Activated CD8-positive, alpha-beta memory T cell treated with anti-CD3 and anti-CD28 coated beads for 1 hour (primary cell): ENCODE measurements at places on chromosomes 4 and X.
A peak's percentile ranks its signal among the peaks of the same experiment; 100 is the strongest.

DNA sequence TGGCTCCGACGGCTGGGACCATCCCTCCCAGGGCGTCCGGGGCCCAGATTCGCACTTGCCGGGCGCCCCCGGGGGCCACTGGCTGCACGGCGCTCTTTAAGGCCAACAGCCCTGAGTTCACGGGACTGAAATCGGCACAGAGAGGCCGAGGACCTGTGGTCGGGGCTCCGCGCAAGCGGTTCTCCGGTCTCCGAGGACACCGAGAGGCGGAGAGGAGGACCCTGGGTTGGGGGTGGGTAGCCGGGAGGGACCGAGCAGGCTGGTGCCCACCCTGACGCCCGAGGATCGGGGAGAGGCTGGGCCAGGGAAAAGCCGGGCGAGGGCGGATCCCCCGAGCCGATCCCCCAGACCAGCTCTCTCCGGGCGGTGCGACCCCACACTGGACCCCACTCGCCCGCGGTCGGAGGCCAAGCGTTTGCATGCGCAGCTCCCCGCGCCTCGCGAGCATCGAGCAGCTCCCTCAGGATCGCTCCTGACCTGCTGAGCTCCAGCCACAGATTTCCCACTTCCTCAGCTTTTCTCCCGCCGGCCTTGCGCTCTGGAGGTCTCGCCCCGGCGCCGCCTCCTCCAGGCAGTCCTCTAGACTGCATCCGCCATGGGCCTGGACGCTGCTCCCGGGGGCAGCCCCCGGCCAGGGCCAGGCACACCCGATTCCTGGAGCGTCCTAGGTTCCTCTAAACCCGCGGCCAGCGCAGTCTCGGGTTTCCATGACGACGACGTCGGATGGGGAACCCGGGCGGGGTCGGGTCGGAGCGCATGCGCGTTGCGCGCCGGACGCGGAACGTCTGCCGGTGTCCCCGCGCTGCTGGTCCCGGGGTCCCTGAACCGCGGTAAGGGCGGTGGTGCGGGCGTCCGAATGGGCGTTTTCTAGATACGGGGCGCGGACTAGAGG is 17.6 kb upstream of the NAT8L start:
- peak; percentile 48 for DNase-seq

DNA sequence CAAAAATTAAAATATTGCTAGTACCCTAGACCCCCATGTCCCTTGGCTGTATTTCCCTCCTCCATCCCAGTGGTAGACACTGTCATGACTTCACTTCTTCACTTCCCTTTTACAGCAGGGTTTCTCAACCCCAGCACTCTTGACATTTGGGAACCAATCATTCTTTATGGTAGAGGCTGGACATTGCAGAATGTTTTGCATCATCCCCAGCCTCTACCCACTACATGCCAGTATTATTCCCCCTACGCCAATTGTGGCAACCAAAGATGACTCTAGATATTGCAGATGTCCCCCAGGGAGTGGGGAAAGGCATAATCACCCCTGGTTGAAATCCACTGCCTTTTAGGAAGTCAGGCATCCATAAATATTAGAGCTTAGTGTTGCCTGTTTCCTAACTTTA is 138.6 kb downstream of the AMELX start:
- no peak for DNase-seq

- DNase-seq, result no peak
Measured at GRCh38 chr4:144355811-144356757, 215.6 kb upstream of the GYPA start.

DNA sequence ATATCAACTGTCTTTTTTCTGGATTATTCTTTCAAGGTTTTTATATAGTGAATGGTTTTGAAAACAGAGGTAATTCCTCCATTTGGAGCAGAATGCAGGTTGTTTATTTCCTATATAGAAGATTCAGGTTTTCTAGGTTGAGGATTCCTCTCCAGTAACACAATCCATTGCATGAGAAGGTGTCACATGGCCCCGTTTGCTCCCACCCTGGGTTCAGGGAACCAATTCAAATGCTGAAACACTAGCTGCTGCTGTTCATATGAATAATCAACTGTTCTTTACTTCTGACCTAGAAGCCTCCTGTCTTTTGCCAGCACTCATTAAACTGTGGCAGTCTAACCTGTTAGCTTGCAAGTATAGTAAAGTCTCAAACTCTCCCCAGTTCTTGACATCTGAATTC is 1316.9 kb upstream of the TENM3 start:
- DNase-seq, result no peak

DNA sequence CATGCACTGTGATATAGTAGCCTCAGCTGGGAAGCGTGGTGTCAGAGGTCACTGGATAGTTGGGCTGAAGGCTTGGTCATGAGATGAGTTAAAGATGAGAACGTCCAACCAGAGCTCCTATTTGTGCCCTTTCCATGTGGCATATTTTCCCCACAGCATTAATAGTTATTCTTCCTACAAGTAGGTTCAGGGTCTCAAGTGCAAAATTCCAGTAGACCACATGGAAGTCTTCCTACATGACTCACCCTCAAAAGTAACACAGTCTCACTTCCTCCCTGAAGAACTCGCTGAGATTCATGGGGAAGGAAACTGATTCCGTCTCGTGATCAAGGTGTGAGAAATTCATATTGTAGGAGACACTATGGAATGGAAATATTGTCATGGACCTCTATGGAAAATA is 1212.5 kb upstream of the PRKX start:
- DNase-seq, result no peak

GRCh38 chr4:73028621-73029020 is 40.9 kb downstream of the COX18 start:
- no peak for DNase-seq

- DNase-seq, result no peak
Measured at GRCh38 chr4:100278567-100278966, 88.3 kb upstream of the DDIT4L start.

- no peak for DNase-seq
Measured at GRCh38 chrX:151970027-151970426, 4.4 kb downstream of the GABRE start.

DNA sequence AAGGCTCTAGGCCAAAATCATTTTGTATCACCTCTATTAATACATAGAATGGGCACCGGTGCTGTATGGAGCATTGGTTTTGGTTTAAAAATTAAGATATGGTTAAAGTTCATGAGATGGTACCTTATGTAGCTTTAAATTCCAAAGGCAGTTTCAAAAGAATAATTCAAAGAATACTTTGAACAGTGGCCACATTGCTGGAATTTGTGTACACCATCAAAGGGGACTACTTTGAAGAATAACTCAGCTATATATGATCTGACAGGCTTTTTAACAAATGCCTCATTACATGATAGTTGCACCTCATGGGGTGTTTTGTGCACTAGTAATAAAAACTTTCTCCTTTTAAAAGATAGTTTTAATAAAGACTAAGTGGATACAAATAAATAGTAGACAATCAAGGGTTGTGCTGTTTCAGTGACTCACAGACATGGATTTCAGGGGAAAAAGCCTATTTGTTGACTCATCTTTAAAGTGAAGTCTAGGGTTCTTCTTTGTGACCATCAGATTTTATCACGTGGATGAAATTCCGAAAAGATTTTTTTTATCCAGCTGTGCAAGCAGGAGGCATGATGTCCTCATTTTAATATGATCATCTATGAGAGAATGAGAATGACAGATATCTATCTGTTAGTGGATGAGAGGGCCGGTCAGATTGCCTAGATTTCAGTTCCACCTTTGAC is 12.8 kb downstream of the MTM1 start:
- no peak for DNase-seq

- DNase-seq, result no peak
Measured at GRCh38 chrX:18886005-18886343, 97.9 kb downstream of the PHKA2 start.

DNA sequence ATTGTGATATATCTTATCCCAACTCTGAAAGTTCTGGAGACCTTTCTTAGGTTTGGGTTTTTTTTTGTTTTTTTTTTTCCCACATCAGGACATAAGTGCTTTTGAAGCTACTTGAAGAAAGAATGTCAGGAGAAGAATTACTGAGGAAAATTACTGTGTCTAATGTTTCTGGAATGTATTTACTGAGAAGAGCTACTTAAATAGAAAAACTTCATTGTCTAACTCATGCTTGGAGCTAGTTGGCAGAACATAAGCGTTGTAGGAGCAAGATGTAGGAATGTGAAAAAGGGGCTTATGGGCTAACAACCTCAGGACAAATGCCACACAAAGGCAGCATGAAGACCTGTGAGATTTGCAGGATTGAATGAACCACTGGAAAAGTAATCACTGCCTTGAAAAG is 166.6 kb upstream of the GLRA2 start:
- DNase-seq, result no peak

GRCh38 chr4:3790006-3790561 is 23.9 kb downstream of the ADRA2C start:
- DNase-seq, result no peak

GRCh38 chr4:141142423-141142822 is 9.2 kb upstream of the RNF150 start:
- DNase-seq, result no peak

GRCh38 chrX:98067611-98068010 is 1183.9 kb downstream of the RPA4 start:
- no peak for DNase-seq

DNA sequence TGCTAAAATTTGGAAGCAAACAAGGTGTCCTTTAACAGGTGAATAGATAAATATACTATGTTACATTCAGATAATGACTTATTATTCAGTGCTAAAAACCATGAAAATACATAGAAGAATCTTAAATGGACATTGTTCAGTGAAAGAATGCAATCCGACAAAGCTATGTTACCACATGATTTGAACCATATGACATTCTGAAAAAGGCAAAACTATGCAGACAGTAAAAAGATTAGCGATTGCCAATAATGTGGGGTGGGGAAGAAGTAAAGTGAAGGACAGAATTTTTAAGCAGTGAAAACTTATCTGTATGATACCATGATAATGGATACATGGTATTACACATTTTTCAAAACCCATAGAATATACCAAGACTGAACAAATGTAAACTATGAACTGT is 926.9 kb downstream of the FAT4 start:
- no peak for DNase-seq

- no peak for DNase-seq
Measured at GRCh38 chr4:7800410-7800809, 139.3 kb downstream of the AFAP1 start.

DNA sequence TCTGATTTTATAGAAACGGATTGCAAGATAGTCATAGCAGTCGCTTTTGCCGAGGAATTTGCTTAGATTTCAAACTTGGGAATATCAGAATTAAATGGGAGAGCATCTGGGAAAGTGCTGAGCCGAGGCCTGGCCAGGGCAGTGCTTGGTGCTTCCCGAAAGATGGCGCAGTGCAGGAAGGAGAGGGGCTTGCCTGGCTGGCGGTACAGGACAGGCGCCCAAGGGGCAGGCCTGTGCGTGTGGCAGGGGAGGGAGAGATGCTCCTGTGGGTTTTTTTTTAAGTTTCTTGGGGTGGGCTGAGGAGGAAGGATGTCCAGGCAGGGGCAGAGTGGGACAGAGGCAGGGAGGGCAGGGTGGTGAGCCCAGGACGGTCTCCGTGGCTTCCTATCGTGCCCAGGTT is 241.1 kb downstream of the AFAP1 start:
- DNase-seq, result no peak

DNA sequence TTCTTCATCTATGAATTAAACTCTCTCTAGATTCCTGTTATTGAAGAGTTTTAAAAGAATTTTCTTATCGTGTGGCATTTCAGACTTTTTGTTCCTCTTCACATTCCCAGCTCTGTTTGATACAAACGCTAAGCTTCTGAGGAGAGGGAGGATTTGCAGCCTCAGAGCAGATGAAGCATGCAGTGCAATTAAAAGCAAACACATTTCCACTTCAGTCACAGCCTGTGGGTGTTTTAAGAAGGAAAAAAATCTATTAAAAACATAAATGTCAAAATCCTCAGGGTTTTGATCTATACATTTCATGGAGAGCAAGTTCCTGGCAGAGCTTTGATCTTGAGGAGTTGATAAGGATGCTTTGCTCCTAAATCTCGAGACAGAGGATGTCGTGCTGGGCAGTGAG is 442.4 kb upstream of the BOD1L1 start:
- no peak for DNase-seq

DNA sequence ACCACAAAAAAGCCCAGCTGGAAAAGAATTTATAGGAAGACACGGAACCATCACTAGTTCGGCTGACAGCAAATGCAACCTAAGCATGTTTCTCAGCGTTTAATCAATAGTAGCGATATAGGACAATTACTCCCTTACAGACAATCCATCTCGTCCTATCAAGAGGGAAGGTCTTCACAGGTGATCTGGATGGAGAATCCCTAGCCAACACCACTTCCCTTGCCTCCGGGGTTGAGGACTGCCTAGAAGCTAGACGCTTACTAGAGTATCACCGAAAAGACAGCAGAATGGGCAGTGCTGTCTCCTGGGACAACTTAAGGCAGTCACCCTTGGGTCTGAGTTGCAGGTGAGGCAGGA is 32.1 kb upstream of the MAML3 start:
- no peak for DNase-seq

- no peak for DNase-seq
Measured at GRCh38 chr4:101356928-101357327, 9.6 kb upstream of the PPP3CA start.

DNA sequence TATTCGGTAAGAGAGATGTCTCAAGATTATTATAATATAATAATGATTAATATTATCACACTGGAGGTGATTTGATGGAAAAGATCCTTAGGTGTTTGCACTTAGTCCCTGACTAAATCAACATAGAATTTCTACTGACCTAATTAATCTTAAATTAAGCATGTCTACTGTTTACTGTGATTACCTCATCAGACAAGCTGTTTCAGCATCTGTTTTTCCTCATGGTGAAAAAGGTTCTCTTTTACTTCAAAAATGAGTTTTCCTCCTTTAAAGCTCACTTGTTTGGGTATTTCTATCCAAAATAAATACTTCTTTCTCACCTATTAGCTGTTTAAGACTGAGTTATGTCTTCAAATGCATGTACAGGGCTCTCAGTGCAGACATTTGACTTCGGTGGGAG is 407.8 kb downstream of the NKX6-1 start:
- DNase-seq, result no peak

GRCh38 chr4:3107691-3108121 is 33.2 kb downstream of the HTT start:
- DNase-seq, result no peak

- DNase-seq, result no peak
Measured at GRCh38 chr4:93843772-93844171, 15.2 kb downstream of the ATOH1 start.

- no peak for DNase-seq
Measured at GRCh38 chr4:76943790-76944189, 5.8 kb upstream of the SEPTIN11 start.

GRCh38 chr4:186297013-186297645 is 31.1 kb downstream of the F11 start:
- no peak for DNase-seq

GRCh38 chr4:112060212-112060611 is 85.0 kb upstream of the FAM241A start:
- DNase-seq, result no peak

GRCh38 chr4:123159479-123159878 is 237.1 kb upstream of the NUDT6 start:
- no peak for DNase-seq

DNA sequence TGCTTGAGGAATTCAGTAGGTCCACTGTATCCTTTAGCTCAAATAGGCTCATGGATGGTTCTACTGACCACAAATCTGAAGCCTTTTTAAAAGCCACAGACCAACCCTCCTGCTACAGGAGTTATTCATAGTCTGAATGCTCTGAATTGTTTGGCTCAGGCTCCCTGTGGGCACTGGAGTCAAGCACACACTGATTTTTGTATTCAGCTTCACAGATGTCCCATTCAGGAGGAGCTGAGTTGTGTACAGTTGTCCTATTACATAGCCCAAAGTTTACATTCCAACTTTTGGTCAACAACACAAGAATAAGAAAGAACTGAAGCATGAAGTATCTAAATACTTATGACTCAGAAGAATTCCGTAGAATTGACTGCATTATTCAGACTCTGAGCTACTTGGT is 243.9 kb downstream of the UNC5C start:
- DNase-seq, result no peak

- DNase-seq, result no peak
Measured at GRCh38 chrX:151774421-151774820, 39.9 kb downstream of the CNGA2 start.
